Suprapubic skin (tissue), 4 donors: ENCODE measurements at places on chromosomes 5 and 9.

- no peak overlapping the region for H3K4me3 ChIP-seq
- H3K4me1 ChIP-seq: peaks cover 6% of the 10 kb centered on the region
- H3K36me3 ChIP-seq: no peaks in the 10 kb centered on the region
- no peaks in the 10 kb centered on the region for H3K27me3 ChIP-seq
These were observed 313.8 kb downstream of the ASTN2 start for GRCh38 chr9:117101008-117101407.

GRCh38 chr5:168320805-168321204 lies 29.4 kb downstream of the WWC1 start:
- H3K4me1 ChIP-seq: peaks cover 15% of the 10 kb centered on the region
- no peak overlapping the region for H3K27ac ChIP-seq
- H3K36me3 ChIP-seq: no peaks in the 10 kb centered on the region
- no peak overlapping the region for H3K4me3 ChIP-seq

DNA sequence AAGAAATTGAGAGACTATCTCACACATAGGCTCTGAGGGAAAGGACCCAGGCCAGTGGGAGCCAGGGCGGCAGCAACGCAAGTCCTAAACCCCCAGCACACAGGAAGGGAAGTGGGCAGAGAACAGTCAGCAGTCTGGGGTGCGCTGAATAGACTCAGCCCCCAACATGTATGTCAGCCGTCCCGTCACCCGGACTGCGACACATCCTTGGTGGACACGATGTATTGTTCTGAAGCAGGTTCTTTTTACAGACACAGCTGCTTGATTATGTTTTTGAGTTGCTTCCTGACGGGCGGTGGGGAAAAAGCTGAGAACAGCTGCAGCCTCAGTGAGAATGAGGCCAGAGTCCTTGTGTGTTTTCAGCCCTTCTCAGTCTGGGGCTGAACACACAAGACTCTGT lies 64.1 kb upstream of the CXCL14 start:
- H3K4me1 ChIP-seq: peaks cover 46% of the 10 kb centered on the region
- DNase-seq: no peak
- no peaks in the 10 kb centered on the region for H3K36me3 ChIP-seq
- H3K4me3 ChIP-seq: no peak overlapping the region

DNA sequence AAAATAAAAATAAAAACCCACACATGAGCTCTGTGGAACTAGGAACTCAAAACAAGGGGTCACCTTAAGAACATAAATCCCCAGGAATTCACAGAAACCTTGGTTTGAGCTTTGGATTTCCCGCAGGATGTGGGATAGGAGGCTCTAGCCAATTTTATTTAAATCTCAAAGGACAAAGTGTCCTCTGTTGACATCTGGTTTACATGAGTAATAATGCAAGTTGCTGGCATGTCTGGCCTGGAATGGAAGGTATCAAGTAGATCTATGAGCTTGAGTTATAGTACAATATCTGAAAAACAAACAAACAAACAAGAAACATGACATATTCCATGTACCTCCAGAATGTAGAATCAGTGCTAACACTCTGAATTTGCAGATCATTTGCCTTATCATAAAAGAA lies 94.2 kb upstream of the SLIT3 start:
- H3K27me3 ChIP-seq: no peaks in the 10 kb centered on the region
- no peaks in the 10 kb centered on the region for H3K36me3 ChIP-seq
- H3K4me3 ChIP-seq: no peak overlapping the region
- DNase-seq: no peak

DNA sequence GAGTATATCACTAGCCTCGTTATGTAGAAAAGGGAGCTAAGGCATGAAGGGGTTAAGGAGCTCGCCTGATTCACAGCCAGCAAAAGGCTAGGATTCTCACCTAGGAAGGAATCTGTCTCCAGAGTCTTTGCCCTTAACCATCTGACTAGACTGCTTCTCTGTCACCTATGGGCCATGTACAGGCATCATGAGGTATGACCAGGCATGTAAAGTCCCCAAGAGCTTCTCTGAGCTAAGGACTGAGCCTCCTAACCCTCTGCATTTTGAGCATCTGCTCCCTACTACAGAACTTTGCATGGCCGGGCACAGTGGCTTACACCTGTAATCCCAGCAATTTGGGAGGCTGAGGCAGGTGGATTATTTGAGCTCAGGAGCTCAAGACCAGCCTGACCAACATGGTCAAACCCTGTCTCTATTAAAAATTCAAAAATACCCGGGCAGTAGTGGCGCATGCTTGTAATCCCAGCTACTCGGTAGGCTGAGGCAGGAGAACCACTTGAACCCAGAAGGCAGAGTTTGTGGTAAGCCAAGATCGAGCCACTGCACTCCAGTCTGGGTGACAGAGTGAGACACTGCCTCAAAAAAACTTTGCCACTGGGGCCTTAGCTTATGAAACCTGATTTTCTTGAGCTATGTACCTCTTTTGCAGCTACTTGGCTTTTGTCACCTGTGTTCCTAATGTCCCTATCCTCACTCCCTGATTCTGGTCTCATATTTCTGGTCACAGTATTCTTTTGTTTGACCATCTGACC lies 33.2 kb upstream of the IL7R start:
- no peaks in the 10 kb centered on the region for H3K27me3 ChIP-seq
- no peaks in the 10 kb centered on the region for H3K4me1 ChIP-seq
- DNase-seq: no peak
- H3K36me3 ChIP-seq: no peaks in the 10 kb centered on the region
- no peak overlapping the region for H3K27ac ChIP-seq

GRCh38 chr5:181217111-181217802 lies 5.8 kb upstream of the TRIM41 start:
- DNase-seq: no peak
- H3K4me3 ChIP-seq: peak overlapping the region; percentile 46
- H3K27me3 ChIP-seq: no peaks in the 10 kb centered on the region
- H3K36me3 ChIP-seq: no peaks in the 10 kb centered on the region

GRCh38 chr5:104965006-104965405 lies 1402.4 kb upstream of the NUDT12 start:
- H3K4me1 ChIP-seq: no peaks in the 10 kb centered on the region
- H3K36me3 ChIP-seq: no peaks in the 10 kb centered on the region
- no peaks in the 10 kb centered on the region for H3K27me3 ChIP-seq
- H3K4me3 ChIP-seq: no peak overlapping the region

DNA sequence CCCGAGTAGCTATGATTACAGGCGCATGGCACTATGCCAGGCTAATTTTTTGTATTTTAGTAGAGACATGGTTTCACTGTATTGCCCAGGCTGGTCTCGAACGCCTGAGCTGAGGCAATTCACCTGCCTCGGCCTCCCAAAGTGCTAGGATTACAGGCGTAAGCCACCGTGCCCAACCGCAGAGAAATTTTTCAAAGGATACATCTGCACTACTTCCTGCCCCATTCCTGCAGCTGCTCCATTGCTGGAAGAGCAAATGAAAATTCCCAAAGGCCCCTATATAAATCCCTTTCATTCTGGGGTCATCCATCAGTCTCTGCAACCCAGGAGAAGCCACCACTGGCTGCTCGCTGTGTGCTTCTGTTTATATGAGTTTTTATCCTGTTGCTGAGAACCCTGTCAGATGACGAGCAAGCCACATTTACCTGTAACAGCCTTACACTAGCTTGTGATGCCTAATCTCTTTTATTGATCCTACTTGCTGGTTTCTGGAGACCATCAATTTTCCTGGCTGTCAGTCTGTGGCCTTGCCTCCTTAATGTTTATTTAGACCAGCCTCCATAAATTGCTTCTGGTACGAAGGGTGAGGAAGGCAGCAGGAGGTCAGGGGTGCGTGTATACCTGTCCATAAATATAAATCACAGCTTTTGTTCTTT lies 925.3 kb downstream of the TLE4 start:
- no peaks in the 10 kb centered on the region for H3K4me1 ChIP-seq
- no peak overlapping the region for H3K4me3 ChIP-seq
- DNase-seq: no peak
- H3K36me3 ChIP-seq: no peaks in the 10 kb centered on the region
- H3K27me3 ChIP-seq: no peaks in the 10 kb centered on the region

GRCh38 chr9:129946246-129946995 lies 96.6 kb downstream of the FNBP1 start:
- H3K27me3 ChIP-seq: no peaks in the 10 kb centered on the region
- H3K36me3 ChIP-seq: no peaks in the 10 kb centered on the region
- peaks cover 2% of the 10 kb centered on the region for H3K4me1 ChIP-seq
- no peak overlapping the region for H3K27ac ChIP-seq

GRCh38 chr9:137045294-137046087 lies 486 bp downstream of the NPDC1 start:
- peaks cover 3% of the 10 kb centered on the region for H3K36me3 ChIP-seq
- H3K4me1 ChIP-seq: peaks cover 39% of the 10 kb centered on the region
- peaks cover 34% of the 10 kb centered on the region for H3K27me3 ChIP-seq
- DNase-seq: no peak

DNA sequence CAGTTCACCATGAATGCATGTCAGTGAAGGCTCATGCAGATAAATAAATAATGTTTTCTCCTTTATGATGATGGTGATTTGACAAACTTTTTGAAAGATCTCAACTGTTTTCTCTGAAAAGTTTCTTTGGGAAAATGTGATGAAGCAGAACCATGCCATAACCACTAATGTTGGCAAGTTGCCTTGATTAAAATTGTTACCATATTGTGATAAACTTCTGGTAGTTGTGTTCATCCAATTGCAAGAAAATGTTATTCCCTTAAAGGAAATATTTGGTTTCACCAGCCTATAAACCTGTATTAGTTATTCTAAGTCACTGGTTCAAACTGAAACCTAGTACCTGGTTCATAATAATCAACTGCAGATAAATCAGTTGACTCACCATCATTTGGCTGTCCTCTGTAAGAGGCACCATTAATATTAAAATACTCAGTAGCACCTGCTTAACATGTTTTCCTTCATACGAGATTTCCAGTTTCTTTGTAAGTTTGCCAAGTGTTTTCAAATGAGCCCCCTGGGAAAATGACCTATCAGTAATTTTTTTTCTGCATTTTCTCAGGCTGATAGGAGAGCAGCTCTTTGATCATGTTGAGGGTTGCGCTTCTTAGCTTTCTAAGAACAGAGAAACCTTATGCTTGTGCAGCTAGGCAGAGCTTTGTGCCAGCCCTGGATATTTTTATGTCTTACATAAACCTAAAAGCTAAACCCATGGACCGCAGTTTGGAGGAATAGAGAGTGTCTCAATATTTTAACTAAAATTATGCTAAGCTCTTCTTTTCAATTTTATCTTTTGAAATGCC lies 88.0 kb downstream of the LURAP1L start:
- no peak for DNase-seq
- no peaks in the 10 kb centered on the region for H3K27me3 ChIP-seq
- H3K27ac ChIP-seq: no peak overlapping the region
- no peaks in the 10 kb centered on the region for H3K36me3 ChIP-seq

DNA sequence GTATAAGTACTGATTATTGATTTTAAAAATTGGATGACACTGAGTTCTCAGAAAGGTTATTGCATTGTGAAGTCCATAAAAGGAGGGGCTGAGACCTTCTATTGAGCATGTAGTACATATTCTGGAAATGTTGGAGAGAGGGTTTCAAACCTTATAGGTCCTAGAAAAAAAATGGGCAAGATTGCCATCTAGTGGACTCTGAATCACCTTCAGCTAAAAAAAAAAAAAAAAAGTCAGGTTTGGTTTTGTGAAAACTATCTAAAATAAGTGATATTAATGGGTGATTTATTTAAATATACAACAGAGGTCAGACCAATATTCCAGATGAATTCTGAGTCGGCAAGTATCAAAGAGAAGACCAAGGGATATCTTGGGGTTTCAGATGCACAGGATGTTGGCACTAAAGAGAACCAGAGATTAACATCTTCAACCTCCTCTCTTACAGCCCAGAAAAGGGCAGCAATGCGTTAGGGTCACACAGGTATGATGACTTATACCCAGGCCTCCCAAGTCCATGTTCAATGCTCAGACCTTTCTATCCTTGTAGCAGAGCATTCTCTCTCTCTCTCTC lies 109.8 kb upstream of the NMUR2 start:
- DNase-seq: no peak
- no peaks in the 10 kb centered on the region for H3K4me1 ChIP-seq
- no peak overlapping the region for H3K27ac ChIP-seq
- no peak overlapping the region for H3K4me3 ChIP-seq

DNA sequence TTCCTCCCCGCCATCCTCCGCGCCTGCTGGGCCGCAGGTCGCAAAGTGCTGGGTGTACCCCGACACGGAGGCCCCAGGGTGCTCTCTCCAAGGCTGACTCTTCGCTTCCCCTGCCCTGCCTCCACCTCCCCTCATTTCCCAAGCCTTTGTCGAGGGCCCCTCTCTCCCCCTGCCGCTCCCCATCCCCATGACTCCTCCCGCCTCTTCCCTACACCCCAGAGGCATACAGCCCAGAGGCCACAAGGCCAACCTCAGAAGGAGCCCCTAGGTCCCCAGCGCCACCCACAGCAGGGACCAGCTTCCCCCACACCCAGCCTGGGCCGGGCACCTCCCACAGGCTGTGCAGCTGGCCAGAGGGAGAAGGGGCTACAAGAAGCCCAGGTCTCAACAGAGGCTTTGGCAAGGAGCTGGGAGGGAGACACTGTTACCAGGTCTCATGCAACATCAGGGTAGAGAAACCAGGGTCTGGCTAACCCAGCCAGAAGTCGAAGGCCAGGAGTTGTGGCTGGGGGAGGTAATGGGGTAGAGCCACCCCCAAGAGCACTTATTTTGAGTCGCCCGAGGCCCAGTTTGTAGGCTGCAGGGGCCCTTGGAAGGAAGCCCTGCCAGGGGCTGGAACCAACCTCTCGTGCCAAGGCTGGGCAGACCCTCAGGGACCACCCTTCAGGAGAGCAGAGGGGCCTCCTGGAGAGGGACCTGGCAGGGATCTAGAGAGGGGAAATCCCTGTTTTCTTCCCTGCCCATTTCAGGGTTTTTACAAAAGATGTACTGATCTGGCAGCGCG lies 24.5 kb upstream of the SARDH start:
- peaks cover 36% of the 10 kb centered on the region for H3K36me3 ChIP-seq
- H3K27me3 ChIP-seq: no peaks in the 10 kb centered on the region
- no peaks in the 10 kb centered on the region for H3K4me1 ChIP-seq
- H3K4me3 ChIP-seq: no peak overlapping the region
- no peak overlapping the region for H3K27ac ChIP-seq

GRCh38 chr9:74711341-74711740 lies 176.4 kb downstream of the TRPM6 start:
- H3K4me3 ChIP-seq: no peak overlapping the region
- H3K27me3 ChIP-seq: peaks cover 3% of the 10 kb centered on the region
- no peaks in the 10 kb centered on the region for H3K36me3 ChIP-seq
- no peak for DNase-seq
- H3K4me1 ChIP-seq: no peaks in the 10 kb centered on the region
